ENCODE measurements at places on chromosomes 5 and 9. TPM values are rescaled to one million over a fixed set of nuclear protein-coding genes. Genes with fewer than 3 reads are reported as not detected.

SOHLH1 gene
- total RNA-seq, result not detected

NUTM2F gene
- total RNA-seq, result not detected

SLC6A3 gene
- total RNA-seq, result 0.37 TPM

RGMB gene
- 8.1 TPM for total RNA-seq

GFRA3 gene
- 0.11 TPM for total RNA-seq

TAF11L5 gene
- total RNA-seq, result not detected

SLC23A1 gene
- total RNA-seq, result 0.91 TPM

SLC36A2 gene
- total RNA-seq, result not detected

TMEM232 gene
- total RNA-seq, result not detected

PTGES gene
- total RNA-seq, result 131 TPM

SHISAL2B gene
- not detected for total RNA-seq
